ENCODE measurements at places on chromosomes 1 and 21.

DNA sequence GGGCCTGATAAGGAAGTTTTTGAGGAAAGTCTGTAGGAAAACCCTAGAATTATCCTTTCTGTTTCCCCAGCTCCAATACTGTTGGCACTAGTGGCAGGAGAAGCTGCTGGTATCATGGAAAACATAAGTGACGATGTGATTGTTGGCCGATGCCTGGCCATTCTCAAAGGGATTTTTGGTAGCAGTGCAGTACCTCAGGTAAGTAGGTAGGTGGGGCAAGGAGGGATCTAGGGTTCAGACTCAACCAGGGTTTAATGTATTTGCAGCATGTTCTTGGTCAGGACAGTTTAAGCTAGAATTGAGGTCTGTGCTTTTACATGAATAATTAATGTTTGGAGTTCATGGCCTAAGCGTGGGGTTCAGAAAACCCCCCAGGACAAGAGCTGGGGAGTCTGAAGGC is 62.1 kb downstream of the KDM1A start:
- no peak for DNase-seq

DNA sequence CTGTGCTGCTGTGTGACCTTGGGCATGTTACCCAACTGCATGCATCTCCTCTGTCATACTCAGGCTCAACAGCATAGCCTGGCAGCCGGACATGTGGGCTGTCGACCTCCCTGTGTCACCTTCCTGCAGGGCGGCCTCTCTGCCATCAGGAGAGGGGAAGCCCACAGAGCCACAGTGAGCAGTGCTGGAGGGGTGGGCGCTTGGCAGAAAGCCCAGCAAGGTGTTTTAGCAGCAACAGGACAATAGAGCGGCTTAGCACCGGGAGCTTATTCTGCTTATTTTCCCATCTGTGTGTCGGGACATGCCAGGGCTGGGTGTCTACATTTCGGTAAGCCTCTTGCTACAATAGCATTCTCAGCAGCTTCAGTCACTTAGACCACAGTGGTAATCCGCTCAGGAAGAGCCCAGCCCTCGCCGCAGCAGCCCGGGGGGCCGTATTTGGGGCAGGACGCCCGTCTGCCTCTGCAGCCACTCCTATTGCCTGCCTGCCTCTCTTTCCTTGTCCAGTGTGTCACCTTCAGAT is 22.8 kb upstream of the CDK18 start:
- DNase-seq: no peak

- DNase-seq: no peak
Observed at GRCh38 chr1:157088607-157089006, 11.0 kb downstream of the ETV3L start.

- no peak for DNase-seq
Observed at GRCh38 chr1:222616525-222616924, 1.4 kb upstream of the MIA3 start.

DNA sequence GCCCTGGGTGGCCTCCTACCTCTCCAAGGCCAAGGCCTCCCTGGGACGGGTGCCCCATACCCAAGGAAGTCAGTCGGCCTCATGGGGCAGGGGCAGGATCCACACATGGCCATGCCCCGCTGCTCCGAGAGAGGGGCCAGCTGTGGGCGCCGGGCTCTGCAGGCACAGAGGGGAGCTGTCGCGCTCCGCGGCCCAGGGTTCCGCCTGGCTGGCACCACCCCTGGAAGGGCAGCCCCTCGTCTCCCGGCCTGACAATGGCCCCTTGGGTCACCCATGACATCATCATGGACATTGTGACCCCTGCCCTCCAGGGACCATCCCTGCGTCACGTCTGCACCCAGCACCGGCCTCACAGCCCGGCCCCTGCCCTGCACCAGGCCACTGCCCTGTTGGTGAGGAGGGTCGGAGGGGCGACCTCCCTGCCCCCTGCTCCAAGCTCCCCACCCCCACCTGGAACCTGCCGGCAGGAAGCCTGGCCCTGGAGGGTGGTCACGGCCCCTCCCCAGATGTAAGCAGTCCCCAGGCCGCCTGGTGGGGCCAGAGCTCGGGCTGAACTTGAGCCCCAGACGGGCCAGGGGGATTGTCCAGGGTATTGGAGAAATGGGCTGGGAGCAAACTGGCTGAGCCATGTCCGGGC is 5.8 kb downstream of the TTLL10 start:
- DNase-seq: no peak

- DNase-seq: no peak
Observed at GRCh38 chr1:85229574-85230097, 28.8 kb upstream of the SYDE2 start.

GRCh38 chr21:37866027-37866426 is 50.2 kb downstream of the KCNJ6 start:
- no peak for DNase-seq

DNA sequence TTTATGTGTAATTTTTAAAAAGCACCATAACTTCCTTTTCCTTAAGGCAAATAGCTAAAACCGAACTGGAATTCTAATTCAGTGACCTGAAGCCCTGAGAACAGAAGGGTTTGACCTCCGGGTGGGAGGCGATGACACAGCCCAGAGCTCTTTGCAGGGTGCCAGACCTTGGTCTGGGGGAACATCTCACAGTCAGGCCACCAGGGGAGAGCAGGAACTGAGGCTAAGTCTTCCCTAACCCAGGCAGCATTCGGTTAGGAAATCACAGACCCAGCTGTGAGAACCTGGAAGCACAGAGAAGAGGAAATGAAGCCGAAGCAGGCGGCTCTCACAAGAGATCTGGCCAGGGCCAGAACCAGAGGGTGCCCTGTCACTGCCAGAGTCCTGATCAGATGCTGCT is 444.8 kb downstream of the TTLL7 start:
- no peak for DNase-seq

DNA sequence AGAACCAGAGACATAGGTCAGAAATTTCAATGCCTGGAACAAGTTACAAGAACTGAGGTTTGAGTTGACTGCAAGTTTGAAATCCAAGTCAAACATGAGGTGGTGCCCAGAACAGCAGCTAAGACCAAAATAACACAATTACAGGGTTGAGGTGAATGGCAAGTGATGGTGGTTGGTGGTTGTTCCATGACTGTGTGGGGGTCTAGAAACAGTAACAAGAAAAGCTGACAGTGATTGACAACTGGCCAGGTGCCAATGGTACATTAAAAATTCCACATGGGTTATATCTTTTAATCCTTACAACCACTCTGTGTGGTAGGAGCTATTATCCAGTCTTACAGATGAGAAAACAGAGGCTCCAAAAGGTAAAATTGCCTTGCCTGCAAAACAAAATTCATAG is 32.0 kb downstream of the RIMS3 start:
- no peak for DNase-seq

DNA sequence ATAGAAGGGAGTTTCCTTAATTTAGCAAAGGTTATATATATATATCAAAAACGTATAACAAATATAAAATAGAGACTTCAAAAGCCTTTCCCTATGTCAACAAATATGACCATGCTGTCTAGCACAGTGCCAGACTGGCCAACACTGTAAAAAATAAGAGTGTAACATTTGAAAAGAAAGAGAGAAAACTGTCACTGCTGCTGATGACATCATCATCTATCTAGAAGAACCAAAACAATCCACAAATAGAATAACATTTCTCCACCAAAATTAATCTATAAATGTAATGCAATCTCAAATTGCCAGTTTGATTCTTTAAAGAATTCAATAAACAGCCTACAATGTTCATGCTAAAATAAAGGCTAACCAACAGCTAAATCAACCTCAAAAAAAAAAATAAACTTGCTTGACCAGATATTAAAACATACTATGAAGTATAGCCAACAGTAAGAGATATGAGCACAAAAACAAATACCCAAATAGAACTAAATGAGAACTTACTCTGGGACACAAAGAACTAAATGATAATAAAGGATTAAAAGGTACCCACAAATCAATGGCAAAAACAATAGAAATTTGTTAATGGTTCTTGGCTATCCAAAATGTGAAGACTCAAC is 50.2 kb downstream of the ENAH start:
- DNase-seq: no peak

GRCh38 chr1:224563666-224564065 is 52.5 kb upstream of the CNIH3 start:
- no peak for DNase-seq

GRCh38 chr1:115337633-115338456 is at the start of gene NGF:
NGF (minus strand) TSS chr1:115338249; CDS start chr1:115286795, 51,454 bp downstream.
- peak; percentile 29 for DNase-seq

DNA sequence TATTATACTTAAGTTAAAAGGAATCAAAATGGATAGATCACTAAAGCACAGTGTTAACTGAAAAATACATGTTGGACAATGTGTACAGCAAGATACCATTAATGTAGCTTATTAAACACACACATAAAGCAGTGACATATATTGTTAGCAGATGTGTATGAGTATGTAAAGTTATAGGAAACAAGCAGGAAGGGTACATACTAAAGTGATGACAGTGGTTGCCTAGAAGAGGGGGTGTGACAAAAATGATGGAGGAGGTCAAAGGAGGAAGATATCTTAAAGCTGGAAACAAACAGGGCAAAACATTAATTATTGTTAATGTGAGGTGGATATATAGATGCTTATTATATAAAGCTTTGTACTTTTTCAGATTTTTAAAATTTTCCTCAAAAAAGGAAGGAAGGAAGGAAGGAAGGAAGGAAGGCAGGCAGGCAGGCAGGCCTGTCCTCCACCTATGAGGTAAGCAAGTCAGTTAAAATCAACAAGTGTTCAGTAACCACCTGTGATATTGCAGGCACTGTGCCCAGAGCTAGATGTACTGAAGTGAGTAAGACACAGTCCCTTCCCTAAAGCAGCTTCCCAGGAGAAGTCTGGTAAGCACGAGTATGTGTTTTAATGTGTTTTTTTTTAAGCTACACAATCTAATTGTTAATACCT is 252.9 kb upstream of the NR5A2 start:
- peak; percentile 21 for DNase-seq

- DNase-seq: no peak
Observed at GRCh38 chr1:33724348-33724747, 139.5 kb upstream of the HMGB4 start.
